Stimulated activated CD4-positive, alpha-beta T cell treated with anti-CD3 and anti-CD28 coated beads, Interleukin-4, amount 100 ng/mL, for 1 hour (primary cell): ENCODE measurements at places on chromosomes 5 and 9.
A peak's percentile ranks its signal among the peaks of the same experiment; 100 is the strongest.

DNA sequence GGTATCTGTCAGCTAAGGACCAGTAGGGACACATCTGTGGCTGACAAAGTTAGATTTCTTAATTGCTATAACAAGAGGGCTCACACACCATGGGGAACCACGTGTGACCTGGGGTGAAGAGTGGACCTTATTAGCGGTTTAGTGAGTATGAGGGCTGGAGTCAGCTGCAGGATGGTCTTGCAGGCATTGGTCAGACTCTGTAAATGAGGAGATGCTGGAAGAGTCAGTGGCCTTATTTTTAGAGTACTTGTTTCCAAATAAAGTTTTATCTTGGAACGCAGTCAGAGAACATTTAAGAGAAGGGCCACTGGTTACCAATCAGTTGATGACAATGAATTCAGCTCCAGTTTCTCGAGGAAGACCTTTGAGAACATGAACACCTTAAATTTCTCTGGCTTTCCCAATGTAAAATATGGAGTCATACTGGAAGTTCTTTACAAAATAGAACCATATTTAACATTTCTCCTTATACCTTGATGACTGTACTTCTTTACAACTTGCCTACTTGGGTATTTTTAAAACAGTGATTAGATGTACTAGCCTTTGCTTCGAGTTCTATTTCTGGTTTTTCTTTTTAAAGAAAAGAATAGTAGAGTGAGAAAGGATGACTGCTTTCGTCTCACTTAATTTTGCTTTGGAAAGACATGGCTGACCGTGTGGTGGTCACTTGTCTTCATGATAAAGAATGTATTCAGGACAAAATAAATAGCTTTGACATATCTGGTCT, 185.9 kb upstream of the S1PR3 start:
- DNase-seq: no peak

- no peak for DNase-seq
Observed at GRCh38 chr5:34574936-34575467, 81.1 kb upstream of the RAI14 start.

GRCh38 chr9:133359399-133360175, 3.2 kb downstream of the SURF2 start:
- peak; percentile 37 for DNase-seq

GRCh38 chr5:150589862-150590601, 50.4 kb upstream of the SYNPO start:
- no peak for DNase-seq

DNA sequence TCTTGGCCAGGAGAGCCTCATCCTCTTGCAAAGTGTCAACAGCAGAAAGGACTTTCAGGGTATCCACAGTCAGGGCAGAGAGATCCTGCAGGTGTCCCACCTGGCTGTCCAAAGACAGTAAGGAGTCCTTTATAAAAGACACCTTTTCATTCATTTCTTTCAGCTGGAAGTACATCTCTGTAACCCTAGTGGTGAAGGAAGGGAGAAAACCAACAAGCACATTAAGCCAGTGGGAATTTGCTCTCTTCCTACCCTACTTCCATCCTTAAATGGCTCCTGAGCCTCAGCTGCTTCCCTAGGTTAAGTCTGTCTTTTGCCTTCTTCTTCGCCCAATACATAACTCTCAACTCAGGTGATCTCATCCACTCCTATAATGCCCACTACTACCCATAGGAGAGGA, 124.8 kb downstream of the TRPM6 start:
- no peak for DNase-seq

DNA sequence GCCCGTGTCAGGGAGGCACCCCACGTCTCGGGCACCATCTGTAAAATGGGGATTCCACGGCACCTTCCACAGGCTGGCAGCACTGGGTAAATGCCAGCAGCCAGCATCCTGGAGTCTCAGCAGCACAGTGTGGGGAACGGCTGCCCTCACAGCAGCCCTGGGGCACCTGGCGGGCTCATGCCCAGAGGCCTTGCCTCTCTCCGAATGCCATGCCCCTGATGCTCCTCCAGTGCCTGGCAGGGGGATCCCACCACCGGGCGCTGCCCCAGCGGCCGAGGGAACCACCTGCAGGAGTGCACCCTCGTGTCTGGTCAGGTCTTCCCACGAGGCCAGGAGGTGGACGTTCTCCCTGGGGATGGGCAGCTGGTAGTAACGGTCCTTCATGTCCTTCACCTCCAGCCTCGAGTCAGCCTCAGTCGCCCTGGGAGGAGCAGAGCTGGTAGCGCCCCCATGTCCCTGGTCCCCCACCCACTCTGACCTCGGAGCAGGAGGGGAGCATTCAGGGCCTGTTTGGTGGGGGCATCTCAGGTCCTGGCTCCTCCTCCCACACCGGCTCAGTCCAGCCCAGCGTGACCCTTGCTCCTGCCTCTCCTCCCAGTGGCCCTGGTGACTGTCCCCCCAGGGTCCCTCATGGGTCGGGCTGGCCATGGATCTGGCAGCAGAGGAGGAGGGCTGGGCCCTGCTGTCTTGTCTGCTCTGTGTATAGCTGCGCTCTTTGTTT, 49.9 kb upstream of the NRARP start:
- no peak for DNase-seq

- no peak for DNase-seq
Observed at GRCh38 chr5:65722575-65723403, 784 bp downstream of the NLN start.

DNA sequence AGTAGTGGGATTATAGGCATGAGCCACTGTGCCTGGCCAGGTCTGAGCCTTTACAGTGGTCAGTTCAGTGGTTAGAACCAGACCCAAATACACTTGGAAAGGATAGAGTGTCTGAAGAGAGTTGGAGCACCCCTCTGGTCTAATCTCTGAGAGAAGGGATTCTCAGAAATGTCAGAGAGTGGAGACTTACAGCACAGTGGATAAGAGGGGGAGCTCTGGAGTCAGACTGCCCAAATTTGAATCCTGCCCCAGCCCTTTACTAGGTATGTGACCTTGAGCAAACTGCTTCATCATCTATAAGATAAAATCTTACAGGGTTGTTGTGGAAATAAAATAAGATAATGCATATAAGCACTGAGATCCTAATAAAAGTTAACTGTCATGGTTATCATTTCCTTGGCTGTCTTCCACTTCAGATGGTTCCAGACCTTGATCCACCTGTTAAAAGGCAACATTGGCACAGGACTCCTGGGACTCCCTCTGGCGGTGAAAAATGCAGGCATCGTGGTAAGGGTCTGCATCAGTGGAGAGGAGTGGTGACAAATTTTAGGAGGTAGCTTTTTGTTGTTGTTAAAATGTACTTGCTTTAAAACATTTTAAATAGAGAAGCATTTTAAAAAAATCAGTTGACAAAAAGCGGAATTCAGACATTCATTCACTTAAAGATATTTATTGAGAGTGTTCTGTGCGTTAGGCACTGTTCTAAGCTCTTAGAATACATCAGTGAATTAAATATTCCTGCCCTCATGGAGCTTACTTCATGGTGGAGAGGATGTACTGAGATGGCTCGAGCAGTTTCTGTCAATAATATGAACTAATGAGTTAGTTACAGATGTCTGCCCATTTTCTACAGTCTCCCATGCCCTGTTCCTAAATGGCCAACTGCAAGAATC, 16.0 kb downstream of the SLC36A1 start:
- DNase-seq: no peak

DNA sequence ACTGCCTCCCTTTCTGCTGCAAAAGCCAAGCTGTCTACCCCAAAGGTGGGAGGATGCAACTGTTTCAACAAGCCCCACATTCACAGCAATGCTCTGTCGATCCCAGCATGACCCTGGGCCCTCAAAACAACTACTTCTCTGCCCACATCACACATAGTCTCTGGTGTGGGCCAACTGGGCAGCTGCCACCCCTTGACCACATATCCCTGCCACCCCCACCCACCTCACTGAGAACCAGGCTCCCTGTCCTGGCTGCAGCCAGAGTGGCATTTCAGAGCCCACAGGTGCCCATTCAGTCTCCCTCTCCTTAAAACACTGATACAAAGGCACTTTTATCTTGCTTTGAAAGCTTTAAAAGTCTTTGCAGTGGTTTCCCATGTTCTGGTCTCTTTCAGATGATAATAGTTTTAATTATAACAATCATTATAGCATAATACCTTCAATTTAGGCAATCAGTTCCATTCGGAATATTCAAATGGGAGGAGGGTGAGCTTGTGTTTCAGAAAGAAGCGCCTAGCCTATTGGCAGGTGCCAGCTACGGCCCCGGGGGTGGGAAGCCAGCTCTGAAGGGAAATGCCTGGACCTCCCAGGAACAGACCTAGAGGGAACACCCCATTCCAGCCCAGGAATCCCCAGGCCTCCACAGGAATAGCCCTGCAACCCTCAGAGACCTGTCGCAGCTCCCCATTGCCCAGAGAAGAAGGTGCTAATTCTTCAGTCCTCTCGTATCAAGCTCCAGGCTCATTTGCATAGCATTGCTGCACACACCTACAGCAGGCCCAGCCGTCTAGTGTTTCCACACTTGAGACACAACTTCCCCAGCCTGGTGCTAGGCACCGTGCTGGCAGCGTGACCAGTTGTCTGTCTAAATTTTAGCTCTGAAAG, 90.8 kb downstream of the C5orf15 start:
- DNase-seq: no peak

DNA sequence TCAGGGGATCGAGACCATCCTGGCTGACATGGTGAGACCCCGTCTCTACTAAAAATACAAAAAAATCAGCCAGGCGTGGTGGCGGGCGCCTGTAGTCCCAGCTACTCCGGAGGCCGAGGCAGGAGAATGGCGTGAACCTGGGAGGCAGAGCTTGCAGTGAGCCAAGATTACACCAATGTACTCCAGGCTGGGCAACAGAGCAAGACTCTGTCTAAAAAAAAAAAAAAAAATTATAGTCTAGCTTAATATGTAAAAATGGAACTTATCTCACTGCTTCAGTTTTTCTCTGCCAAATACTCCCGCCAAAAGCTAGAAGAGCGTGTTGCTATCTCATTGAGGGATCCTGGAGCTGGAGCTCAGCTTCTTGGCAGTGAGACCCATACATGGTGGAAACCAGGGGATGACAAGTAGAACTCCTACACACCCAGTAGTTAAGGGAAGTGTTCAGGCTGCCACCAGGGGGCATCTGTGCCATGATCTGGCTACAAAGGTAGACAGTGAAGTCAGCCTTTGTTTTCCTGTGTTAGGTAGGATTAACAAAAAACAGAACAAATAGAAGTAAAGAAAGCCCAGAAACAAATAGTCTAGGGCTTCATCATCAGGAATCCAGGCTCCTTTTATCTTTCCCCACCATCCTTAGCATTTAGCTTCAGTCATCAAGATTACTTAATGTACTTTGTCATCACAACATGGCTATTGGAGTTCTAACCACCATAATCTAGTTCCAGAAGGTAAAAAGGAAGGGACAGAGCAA, 33.6 kb upstream of the GLIPR2 start:
- DNase-seq: peak; percentile 90

- no peak for DNase-seq
Observed at GRCh38 chr5:6492934-6493333, 44.3 kb downstream of the UBE2QL1 start.
